ENCODE measurements at places on chromosomes 7 and 10.

DNA sequence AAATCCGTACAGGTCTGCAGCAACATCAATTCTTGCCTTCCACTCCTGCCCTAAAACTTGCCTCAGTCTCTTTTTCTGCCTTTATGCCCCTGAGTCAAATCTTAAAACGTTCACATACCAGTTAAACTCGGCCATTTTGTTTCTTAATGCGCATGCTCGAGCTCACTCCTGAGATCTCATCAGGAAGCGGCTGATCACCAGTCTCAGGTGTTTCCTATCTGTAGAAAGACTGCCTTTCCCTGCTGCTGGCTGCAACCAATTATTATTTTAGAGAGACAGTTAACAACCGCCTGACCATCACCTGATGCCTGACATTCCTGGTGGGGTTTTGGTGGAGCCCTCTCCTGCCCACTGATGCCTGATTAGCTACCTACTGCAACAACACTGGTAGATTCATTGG is 70.2 kb upstream of the TMEM140 start:
- no peak for DNase-seq

GRCh38 chr7:103714376-103714927 is 268.4 kb upstream of the SLC26A5 start:
- DNase-seq, result no peak

GRCh38 chr10:96846395-96846794 is 14.3 kb downstream of the LCOR start:
- DNase-seq, result no peak

DNA sequence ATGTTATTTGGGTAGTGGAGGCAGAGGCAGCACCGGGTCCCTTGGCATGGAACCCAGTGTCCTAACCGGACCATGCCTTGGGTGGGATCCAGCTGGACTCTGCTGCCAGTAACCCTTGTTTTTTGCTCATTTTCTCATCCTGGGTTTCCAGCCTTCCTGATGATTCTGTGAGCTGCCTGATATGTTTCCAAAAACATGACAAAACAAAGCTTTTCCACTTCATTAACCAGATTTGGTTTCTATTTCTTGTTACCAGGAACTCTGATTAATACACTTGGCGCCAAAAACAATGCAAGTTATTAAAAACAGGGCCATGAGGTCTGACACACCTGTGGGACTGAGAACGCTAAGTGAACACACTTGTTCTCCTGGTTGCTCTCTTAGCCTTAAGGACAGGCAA is 32.8 kb upstream of the DLG5 start:
- DNase-seq, result no peak

DNA sequence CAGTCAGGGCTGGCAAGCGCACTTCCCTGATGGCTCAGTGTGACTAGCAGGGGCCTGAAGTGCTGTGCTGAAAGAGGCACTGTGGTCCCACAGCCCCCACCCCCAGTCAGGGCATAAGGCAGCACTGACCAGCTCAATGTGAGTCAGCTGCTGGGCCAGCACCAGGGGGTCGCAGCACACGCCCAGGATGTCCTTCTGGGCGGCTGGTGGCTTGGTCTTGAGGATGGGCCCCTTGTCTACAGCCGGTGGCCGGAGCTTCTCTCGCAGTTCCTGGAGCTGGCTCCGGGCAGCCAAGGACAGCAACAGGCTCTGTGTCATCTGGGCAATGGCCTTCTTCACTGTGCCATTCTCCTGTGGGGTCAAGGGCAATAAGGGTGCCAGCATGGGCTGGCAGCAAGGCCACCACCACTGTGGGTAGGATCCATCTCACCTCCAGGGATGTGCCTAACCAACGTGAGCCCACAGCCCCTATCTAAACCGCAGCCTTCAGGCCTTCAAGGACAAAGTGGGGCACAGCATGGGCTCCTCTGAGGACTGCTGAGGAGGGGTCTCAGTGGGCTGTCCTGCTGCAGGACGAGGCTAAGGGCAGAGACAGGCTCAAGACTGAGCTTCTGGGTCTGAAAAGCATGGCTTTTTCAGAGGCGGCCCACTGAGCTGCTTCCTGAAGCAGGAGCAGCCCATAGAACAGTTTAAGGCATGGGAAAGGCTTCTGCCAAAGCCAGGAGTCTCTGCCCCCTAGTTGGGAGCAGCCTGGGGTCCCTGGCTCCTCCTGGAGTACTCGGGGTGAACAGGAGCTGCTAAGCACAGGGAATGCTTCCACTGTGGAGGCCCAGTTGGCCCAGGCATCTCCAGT is 62.5 kb downstream of the CSGALNACT2 start:
- DNase-seq, result no peak

DNA sequence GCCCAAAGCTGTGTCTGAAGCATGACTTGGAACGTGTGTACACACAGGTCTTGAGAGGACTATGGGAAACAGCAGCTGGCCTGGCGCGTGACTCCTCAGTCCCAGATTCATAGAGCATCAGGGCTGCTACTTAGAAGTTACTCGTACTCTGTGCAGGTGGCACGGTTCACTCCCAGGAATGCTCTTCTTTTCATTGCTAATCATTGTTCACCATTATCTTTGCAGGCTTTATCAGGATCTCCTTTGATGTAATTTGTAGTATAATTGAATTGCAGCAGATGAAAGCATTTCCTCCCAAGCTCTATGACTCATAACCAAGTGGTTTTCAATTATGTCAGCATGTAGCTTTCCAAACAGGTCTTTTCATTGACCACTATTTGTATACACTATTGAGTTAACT is 938.9 kb downstream of the NRG3 start:
- no peak for DNase-seq

Measured in epithelial cell of prostate (primary cell).